Inflammatory macrophage treated with lipopolysaccharide for 4 hours (primary cell): ENCODE measurements at places on chromosomes 13 and 19.

- DNase-seq, result no peak
Measured at GRCh38 chr13:91111476-91112200, 235.8 kb upstream of the MIR17HG start.

DNA sequence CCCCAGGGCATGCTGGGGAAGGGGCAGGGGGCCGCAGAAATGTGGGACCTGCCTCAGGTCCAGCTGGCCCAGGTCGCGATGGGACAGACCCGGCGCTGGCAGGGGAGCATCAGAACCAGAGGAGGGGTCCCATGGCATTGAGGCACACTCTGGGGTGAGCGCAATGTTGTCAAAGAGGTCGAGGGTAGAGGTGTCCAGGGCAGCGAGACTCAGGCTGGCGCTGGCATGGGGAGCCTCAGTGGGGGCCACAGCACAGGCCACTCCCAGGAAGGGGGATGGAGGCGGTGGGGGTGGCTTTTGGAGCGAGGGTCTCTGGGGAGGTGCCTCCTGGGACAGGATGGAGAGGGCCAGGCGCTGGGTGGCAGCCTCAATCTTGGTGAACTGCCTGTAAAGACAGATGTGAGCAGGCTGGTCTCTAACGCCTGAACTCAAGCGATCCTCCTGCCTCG lies 944 bp downstream of the C19orf85 start:
- no peak for DNase-seq

DNA sequence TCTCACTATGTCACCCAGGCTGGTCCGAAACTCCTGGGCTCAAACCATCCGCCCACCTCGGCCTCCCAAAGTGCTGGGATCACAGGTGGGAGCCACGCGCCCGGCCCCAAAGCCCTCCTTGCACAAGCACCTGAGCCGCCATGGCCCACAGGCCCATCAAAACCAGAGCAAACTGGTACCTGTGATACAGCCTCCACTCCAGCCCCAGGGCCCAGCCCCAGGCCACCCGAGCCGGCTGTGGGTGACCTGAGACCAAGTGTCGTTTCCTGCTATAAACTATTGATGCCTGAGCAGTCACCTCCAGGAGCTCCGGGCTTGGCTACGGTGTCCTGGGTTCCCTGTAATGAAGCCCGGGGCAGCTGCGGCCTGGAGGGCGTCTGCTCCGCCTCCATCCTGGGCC lies 9.7 kb upstream of the PTBP1 start:
- no peak for DNase-seq

- DNase-seq, result no peak
Measured at GRCh38 chr13:35501661-35502235, 25.3 kb upstream of the MAB21L1 start.

DNA sequence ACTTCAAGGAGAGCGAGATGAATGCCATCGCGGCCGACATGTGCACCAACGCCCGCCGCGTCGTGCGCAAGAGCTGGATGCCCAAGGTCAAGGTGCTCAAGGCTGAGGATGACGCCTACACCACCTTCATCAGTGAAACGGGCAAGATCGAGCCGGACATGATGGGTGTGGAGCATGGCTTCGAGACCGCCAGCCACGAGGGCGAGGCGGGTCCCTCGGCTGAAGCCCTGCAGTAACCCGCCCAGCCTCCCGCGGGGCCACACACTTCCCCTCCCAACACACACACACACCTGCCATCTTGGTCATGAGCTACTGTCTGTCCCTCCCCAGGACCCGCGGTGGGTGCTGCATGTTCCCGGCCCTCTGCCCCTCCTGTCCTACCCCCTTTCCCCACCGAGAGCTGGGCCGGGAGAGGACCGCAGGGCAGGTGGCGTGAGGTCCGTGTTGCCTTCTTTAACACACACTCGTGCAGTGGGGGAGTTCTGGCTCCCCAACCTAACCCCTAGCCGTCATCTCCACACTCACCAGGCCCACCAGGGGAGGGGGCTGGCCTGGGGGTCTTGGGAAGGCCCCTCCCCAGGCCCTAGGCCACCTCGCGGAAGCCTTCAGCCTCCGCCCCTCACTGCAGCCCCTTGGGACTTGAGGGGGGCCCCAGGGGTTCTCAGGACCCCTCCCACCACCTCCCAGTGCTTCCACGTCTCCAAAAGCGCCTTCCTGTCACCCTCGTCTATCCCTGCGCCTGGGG lies 11.8 kb downstream of the STX10 start:
- no peak for DNase-seq

DNA sequence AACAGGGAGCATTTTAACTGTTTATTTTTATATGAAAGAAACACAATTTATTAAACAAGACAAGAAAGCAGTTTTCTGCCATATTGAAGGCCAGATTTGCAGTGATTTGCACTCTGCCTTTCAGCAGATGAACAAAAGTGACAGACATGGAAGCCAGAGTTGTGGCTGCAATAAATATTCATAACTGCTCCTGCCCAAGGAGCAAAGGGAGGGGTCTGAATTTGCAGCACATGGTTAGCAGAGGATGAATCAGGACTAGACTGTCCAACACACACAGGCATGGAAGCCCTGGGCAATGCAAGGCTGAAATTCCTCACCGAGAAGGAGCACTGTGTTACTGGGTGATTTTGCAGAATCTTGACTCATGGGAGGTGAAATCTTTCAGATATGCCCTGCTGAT lies 418.2 kb downstream of the DCT start:
- DNase-seq, result no peak

DNA sequence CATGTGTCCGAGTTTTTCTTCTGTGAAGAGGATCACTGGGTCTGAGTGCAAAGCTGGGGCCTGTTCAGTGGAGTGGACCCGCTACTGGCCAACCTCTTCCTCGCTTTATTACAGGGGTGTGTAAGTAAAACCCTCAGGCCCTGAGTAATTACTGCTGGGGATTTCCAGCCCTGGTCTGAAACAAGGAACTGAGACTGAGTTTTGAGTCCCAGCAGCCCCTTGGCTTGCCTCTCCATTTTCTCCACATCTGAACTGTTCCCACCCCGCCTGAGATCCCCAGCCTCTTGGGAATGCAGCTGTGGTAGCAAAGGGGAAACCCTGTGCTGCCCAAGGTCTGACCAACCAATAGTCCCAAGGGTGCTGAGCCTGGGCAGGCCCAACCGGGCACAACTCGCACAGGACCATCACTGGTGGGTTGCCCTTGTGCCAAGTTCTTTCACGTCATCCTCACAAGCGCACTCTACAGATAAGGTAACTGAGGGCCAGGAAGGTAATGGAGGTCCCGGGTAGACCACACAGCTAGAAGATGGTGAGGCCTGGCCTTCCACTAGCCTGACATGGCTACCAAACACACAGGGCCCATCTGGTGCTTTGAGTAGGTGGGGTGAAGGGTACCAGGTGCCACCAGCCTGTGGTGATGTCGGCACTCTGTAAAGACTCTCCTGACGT lies 13.7 kb upstream of the SLC35E1 start:
- DNase-seq, result peak; percentile 90

DNA sequence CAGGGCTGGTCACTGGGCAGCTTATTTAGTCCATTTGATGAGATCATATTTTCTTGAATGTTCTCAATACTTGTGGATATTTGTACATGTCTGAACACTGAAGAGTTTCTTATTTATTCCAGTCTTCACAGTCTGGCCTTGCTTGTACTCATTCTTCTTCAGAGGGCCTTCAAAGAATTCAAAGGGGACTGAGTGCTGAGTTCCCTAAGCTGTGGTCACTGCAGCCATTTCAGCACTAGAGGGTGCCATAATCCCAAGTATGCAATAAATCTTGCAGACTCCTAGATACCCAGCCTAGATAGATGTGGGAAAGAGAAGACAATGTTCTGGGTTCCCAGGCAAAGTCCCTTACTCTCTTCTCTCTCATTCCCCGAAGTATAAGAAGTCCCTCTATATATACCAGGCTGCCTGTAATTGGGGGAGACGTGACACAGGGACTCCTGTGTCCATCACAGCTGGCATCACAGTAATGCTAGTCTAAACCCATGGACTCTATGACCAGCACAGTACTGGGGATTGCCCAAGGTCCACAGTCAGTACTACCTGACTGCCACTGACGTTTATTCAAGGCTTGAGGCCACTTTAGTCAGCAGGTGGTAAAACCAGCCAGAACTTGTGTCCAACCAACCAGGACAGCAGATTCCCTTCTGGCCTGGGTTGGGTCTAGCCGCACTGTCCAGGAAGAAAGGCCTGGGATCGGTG lies 8.9 kb upstream of the VN1R1 start:
- peak; percentile 46 for DNase-seq
